ENCODE measurements at places on chromosomes 12 and 14.
A peak's percentile ranks its signal among the peaks of the same experiment; 100 is the strongest.

GRCh38 chr12:51391283-51392123, at the start of gene GALNT6:
Gene GALNT6, minus strand, starts transcription at chr12:51391406. Its CDS starts 11,625 bp downstream, at chr12:51379781.
- peak; percentile 50 for DNase-seq

GRCh38 chr14:50871228-50871627, 625 bp upstream of the ABHD12B start:
- no peak for DNase-seq

DNA sequence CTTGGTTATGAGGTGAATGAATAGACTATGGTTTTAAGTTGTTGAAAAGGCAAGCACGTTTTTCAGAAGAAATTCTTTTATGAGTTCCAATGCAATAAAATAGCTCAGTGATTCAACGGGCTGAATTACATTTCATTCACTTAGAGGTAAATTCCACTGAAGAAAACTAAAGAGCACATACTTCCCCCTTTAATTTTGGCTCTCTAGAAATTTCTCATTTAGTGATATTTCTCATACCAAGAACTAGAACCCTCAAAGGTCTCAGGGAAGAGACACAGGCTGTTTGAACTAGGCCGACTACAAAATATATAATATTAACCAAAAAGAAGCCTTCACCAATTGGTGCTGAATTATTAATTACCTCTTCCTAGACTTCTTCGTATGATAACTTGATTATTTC, 68.6 kb downstream of the TAOK3 start:
- no peak for DNase-seq

DNA sequence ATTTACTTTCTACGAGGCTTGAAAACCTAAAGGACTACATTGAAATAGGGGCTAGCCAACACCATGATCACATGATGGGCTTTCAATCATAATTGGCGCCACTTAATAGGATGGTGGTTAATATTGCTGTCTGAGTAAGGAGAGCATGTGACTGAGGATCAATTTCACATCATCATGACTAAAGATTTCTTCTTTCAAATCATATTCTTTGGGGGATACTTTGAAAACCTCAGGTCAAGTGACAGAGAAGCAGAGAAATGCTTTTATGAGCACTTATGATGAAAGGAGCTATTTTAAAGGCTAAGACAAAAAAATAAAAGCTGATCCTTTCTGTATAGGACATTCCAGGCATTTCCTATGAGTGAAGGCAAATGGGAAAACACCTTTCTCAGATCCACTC, 42.9 kb upstream of the KRAS start:
- no peak for DNase-seq

GRCh38 chr14:56271970-56272369, 153.8 kb downstream of the PELI2 start:
- no peak for DNase-seq

DNA sequence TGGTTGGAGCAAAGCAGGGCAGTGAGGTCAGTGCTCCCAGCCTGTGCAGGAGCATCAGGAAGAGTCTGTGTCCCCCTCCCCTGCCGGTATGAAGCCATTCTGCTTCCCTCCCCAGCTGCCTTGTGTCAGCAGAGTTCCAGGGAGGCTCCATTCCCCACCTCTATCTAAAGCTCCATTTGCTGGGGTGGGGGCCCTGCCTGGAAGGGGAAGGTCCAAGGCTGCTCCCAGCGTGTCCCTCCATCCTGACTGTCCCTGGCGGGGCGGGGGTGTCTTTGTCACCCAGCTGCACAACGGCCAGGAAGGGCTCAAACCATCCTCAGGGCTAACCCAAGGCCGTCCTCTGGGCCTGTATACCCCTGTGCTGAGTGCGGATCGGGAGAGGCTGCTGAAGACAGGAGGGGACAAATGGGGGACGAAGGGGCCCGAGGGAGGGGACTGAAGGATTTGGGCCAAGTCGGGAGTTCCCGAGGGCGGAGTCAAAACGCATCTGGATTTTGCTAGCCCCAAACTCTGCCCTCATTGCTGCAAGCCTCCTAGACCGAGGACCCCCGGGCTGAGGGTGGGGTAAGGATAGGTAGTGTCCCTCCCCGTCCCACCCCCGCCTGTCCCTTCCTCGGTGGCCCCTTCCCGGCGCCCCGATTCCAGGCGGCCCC, 748 bp upstream of the ACVRL1 start:
- DNase-seq: no peak

DNA sequence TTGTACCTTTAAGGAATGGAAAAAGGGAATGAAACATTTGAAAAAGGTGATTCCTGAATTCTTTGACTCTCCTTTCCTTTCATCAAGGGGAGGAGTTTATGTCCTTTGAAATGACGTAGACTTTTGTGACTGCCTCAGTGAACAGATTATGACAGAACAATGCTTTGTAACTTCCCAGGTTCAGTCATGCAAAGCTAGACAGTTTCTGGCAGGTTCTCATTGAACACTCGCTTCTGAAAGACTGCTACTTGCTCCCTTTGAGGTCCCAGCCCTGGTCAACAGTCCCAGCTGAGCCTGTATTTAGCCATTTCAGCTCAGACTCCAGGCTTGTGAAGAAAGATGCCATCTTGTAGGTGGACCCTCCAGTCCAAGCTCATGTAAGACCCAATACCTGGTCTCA, 1178.9 kb downstream of the BCL11B start:
- DNase-seq: no peak

- DNase-seq: no peak
Measured at GRCh38 chr12:69610126-69610525, 581 bp downstream of the LRRC10 start.

- no peak for DNase-seq
Measured at GRCh38 chr12:24152270-24152669, 202.8 kb upstream of the SOX5 start.

DNA sequence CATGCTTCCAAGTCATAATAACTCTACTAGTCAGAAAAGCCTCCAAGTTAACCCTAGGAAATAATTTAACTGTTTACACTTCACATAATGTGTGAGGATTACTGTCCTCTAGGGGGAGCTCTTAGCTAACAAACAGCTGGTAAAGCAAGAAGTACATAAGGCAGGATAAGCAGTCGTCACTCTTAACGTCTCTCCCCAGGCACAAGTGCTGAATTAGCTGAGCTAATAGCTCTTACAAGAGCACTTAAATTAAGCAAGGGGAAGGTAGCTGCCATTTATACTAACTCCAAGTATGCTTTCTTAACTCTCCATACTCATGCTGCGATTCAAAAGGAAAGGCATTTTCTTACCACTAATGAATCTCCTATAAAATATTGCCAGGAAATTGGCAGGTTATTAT, 79.3 kb upstream of the TSPAN11 start:
- DNase-seq: no peak

- no peak for DNase-seq
Measured at GRCh38 chr12:16198884-16199283, 78.6 kb downstream of the SLC15A5 start.

GRCh38 chr12:14618983-14619382, 51.3 kb upstream of the PLBD1 start:
- no peak for DNase-seq

DNA sequence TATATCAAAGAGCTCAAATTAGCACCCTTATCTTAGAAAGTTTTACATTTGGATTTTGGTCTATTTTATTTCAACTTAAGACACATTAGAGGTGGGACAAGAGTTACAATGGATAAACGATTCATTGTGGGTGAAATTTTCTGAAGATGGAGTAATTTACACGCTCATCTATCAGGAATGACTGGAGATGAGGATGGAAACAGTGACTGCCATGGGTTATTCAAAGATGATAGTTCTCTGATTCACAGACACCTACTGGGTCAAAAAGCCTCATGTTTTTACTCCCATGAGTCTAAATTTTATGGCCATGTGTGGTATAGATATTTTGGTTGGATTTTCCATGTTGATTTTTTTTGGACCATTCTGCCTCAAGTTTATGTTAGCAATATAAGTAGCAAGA, 22.1 kb downstream of the SAMD4A start:
- DNase-seq: no peak

GRCh38 chr12:27094726-27095125, 12.3 kb upstream of the C12orf71 start:
- no peak for DNase-seq

GRCh38 chr12:46027172-46027571, 36.8 kb upstream of the SCAF11 start:
- no peak for DNase-seq

DNA sequence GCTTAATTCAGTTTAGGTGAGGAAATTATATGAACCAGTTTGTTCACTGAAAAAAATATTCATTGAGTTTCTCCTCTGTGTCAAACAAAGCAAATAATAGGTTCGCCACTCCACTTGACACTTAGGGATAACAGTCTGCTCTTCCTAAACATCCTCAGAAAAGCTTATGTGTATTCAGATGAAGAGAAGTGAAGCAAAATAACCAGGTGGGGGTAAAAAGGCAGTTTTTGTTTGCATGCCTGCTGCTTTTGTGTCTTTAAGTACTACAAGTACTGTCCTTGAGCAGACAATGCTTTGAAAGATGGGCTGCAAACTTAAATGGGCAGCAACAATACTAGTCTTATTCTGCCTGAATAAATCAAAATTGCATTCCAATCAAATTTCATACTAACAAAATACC, 910.7 kb upstream of the MDGA2 start:
- DNase-seq: no peak

DNA sequence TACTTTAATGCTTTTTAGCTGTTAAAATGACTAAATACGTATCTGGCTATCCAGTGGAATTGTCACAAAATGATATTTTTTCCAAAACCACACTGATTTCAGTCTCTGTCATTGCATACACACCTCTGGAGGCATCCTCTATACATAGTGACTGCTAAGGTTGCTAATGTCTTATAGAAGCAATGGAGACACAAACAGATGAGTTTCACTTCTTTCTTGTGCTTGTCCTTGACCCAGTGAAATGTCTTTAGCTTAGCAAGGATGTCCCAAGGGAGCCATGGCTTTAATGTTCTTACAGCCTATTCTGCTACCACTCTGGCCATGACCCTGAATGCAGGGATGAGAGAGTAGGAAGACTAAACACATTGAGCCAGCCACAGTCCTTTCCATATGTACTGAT, 90.3 kb downstream of the TPH2 start:
- no peak for DNase-seq

- no peak for DNase-seq
Measured at GRCh38 chr12:53506450-53506785, 866 bp downstream of the NPFF start.

DNA sequence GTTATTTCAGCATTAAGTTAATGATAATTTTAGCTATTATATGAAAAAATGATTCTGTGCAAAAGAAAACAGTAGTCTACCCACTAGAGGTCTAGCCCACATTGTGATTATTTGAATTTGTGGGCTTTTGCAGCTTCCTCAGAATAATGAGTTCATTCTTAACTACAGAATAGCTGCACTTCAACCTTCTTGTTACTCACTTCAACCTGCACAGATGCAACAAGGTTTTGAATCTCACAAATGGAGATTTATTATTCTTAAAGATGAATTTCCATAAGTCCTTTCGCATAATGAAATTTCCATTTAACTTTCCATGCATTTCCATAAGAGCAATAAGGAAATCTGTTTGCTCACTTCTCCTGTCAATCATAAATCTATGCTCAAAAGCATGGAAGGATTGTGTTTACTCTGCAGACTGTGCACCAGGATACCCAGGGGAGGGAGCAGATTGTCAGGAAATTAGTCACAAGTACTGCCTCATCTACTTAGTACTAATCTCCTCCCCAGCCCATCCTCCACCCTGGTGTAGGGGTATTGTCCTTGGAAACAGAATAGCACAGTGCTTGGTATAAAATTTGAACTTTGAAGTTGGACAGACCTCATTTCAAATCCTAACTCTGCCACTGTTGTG, 24.1 kb downstream of the PTGER2 start:
- DNase-seq: no peak

GRCh38 chr14:23935158-23935557, 18.4 kb upstream of the DHRS4 start:
- DNase-seq: no peak

- no peak for DNase-seq
Measured at GRCh38 chr14:85501751-85502150, 28.2 kb upstream of the FLRT2 start.

GRCh38 chr12:89389755-89390661, 37.7 kb upstream of the DUSP6 start:
- no peak for DNase-seq

DNA sequence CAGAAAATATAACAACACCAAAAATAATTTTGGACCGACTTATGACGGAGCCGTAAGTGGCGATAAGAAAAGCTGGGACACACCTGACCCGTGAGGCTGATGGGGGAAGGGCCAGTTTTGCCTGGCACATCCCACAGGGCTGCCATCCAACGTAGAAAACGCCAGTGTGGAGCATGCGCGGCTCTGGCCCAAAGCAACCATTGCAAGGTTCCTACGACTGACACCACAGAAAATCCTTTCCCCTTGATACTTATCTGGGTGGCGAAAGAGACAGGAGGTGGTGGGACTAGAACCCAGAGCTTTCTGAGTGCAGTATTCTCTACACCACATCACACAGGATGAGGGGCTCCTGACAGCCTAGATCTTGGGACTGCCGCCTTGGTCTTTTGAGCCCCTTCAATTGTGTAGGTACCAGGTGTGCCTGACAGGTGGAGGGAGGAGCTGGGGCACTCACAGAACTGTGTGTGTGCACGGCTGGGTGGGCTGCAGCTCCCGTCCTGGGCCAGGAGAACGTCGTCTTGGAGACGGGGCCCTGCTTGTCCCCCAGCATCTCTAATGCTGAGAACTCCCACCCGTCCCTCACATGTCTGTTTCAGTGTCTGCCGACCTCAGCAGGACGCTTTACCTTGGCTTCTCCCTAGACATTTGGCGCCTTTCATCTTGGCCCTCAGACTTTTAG, 17.4 kb upstream of the CACNA2D4 start:
- no peak for DNase-seq

GRCh38 chr12:44245932-44246331, 410.1 kb downstream of the TMEM117 start:
- no peak for DNase-seq

- DNase-seq: no peak
Measured at GRCh38 chr12:124837249-124837897, 26.3 kb downstream of the SCARB1 start.

DNA sequence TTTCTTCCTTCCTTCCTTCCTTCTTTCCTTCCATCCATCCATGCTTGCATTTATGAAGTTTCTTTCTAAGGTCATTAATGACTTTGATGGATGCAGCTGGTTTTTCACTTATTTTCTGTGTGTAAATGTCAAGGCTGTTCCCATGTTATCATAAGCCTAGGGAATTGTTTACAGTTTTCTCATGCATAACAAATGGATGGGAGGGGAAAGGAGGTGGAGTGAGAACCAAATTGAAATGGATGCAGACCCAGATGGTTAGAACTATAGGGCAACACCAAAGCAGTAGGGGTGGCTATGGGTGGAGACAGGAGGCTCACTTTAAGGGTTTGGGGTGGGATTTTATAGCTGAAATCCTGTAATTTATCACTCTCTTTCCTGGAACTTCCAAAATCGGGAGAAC, 146.2 kb downstream of the TPH2 start:
- no peak for DNase-seq

GRCh38 chr12:102799229-102799628, 117.8 kb downstream of the PAH start:
- no peak for DNase-seq

GRCh38 chr14:101250336-101250947, 310.9 kb upstream of the DIO3 start:
- no peak for DNase-seq

GRCh38 chr12:77777274-77777673, 53.4 kb upstream of the NAV3 start:
- DNase-seq: no peak

GRCh38 chr14:99655521-99655920, 10.6 kb downstream of the HHIPL1 start:
- DNase-seq: no peak

GRCh38 chr12:82408844-82409243, 50.5 kb downstream of the METTL25 start:
- no peak for DNase-seq

GRCh38 chr14:73491256-73492042, 716 bp downstream of the RIOX1 start:
- DNase-seq: peak; percentile 42

GRCh38 chr14:37697489-37698121, 102.2 kb downstream of the TTC6 start:
- DNase-seq: no peak

All from stimulated activated CD8-positive, alpha-beta memory T cell treated with anti-CD3 and anti-CD28 coated beads, Interleukin-4, amount 100 ng/mL, for 1 hour (primary cell).